ENCODE measurements at places on chromosomes 6 and 20.

DNA sequence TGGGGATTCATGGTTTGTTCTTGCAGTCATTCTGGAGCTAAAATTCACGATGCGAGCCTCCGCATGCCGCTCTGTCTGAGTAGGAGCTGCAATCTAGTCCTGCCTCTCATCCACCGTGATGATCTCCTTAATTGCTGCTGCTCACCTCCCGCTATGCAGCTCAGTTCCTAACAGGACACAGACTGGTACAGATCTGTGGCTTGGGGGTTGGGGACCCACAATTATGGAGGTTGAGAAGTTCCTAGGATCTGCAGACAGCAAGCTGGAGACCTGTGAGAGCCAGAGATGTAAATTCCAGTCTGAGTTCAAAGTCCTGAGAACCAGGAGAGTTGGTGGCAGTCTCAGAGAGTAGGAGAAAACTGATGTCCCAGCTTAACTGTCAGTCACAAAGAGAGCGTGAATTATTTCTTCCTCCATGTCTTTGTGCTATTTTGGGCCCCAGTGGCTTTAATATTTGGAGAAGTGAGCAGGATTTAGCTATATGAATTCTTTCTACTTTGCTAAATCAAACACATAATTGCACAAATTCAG lies 378.7 kb upstream of the MAN1A1 start:
- no peak for DNase-seq

- no peak for DNase-seq
Measured at GRCh38 chr6:5698318-5698717, 308.4 kb downstream of the NRN1 start.

DNA sequence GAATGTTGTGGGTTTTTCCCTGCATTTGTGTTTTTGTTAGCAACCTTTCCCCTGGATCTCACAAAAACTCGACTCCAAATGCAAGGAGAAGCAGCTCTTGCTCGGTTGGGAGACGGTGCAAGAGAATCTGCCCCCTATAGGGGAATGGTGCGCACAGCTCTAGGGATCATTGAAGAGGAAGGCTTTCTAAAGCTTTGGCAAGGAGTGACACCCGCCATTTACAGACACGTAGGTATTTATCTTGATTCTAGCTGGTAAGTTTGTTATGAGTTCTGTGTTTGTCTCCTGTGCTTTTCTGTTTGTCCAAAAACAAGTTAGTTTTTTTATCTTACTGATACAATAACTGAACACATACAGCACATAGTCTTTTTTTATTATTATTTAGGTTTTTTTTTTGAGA lies 3.0 kb downstream of the SLC25A27 start:
- DNase-seq: no peak

DNA sequence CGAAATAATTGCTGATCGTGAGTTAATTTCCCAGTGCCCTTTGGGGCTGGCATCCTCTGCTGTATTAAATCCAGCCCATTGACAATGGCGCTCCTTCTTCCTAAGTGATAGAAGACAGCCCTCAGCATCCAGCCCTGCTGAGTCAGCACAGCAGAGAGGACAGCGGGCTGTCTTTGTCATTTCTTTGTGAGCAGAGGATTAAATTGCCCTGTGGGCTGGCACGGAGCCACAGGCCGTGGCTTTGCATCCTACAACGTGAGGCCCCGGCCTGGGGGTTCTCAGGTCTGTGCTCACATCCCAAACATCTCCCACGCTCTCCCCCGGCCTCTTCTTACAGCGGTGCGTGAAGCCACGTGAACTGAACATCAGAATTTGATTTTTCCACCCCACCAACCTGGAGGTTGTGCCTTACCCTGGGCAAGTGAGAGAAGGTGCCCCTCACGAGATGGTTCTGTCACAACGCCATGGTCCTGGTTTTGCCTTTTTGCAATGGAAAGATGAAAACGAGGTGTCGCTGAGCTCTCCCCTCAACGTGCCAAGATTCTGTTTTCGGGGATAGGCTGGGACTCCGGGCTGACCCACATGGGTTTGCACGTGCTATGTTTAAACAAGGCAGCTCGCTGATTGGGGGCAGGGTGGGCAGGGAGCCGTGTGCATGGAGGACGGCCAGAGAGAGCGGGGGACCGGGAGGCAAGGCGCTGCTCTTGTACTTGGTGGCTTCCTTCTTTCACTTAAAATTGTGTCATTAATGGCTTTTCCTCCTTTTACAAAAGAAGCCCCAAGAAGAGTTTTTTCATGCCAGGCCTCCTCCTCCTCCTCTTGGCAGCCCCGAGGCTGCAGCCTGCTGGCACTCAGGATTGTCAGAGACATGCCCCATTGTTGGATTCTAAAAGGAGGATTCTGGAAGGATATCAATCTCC lies 19.5 kb downstream of the CDH4 start:
- DNase-seq: no peak

- no peak for DNase-seq
Measured at GRCh38 chr20:60587986-60588385, 629.8 kb downstream of the CDH26 start.

- no peak for DNase-seq
Measured at GRCh38 chr6:8780653-8781052, 345.3 kb upstream of the SLC35B3 start.

- DNase-seq: no peak
Measured at GRCh38 chr6:99607416-99608036, 893 bp downstream of the PRDM13 start.

GRCh38 chr6:33241968-33242367 lies 29.7 kb downstream of the VPS52 start:
- no peak for DNase-seq

- DNase-seq: no peak
Measured at GRCh38 chr20:58268936-58269619, 40.4 kb upstream of the RAB22A start.

GRCh38 chr20:10648651-10649050 lies 25.1 kb downstream of the JAG1 start:
- DNase-seq: no peak

- DNase-seq: no peak
Measured at GRCh38 chr6:125444006-125444923, 142.5 kb upstream of the HDDC2 start.

- DNase-seq: no peak
Measured at GRCh38 chr20:25013478-25014380, 21.2 kb upstream of the APMAP start.

DNA sequence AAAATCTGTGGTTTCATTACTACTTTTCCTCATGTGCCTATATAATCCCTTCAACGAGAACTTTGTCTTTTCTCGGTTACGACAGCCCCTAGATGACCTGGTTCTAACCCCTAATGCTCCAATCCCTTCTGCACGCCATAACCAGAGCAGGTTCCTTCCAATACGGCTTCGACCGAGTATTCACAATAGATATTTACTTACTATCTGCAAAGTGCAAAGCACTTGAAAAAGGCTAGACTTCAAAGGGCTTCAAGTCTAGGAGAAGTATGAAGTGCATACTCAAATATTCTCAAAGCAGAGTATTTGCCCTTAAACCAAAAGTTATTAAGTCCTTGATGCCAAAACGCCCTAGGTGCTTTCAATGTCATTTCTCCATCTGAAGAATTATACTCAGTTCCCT lies 63.4 kb upstream of the NHSL1 start:
- no peak for DNase-seq

All from DMS 273 treated with DMSO at 0.1 percent for 48 hours (cell line).